ENCODE measurements at places on chromosomes 6 and 20.

- peak; percentile 27 for DNase-seq
These were observed 12.9 kb upstream of the BEND3 start for GRCh38 chr6:107128175-107128574.

DNA sequence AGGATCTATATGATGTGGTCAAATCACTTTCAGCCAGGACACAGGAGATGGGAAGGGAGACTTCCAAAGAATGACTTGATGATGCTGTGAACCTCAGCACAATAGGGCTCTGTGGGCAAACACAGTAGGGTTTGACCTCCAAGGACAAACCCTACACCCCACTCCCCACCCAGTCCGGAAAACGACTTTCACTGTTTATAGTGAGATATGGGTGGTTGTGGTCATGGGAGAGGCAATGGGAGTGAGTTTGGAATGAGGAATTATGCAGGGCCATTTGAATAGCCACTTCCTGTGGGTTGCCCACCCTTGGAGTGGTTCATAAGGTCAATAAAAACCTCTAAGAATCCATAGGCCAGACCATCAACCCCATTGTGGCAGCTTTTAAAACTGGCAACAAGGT is 38.4 kb upstream of the PRND start:
- DNase-seq = no peak

DNA sequence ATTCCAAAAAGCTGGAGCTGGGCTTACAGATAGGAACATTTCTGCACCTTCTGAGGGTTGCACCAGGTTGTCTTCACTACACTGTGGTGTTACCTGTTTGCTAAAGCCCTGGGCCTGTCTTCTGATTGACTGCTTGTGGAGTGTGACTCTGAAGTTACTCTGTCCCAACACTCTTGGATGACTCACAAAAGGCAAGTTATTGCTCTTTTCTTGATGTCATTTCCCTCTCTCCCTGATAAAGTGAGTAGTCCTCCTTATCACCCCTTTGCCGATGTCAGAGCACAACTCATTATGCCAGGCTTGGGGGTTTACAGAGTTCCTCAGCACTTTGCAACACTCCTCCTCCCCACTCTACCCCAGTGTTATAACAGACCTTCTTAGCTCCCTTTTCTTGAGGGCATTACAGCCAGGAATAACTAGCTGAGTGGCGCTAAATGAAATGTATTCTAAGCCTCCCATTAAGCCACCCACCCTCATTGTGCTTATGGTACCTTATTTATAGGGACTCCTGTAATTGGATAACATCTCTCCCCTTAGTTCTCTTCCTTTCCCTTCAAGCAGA is 36.1 kb upstream of the NKX2-4 start:
- DNase-seq = no peak

DNA sequence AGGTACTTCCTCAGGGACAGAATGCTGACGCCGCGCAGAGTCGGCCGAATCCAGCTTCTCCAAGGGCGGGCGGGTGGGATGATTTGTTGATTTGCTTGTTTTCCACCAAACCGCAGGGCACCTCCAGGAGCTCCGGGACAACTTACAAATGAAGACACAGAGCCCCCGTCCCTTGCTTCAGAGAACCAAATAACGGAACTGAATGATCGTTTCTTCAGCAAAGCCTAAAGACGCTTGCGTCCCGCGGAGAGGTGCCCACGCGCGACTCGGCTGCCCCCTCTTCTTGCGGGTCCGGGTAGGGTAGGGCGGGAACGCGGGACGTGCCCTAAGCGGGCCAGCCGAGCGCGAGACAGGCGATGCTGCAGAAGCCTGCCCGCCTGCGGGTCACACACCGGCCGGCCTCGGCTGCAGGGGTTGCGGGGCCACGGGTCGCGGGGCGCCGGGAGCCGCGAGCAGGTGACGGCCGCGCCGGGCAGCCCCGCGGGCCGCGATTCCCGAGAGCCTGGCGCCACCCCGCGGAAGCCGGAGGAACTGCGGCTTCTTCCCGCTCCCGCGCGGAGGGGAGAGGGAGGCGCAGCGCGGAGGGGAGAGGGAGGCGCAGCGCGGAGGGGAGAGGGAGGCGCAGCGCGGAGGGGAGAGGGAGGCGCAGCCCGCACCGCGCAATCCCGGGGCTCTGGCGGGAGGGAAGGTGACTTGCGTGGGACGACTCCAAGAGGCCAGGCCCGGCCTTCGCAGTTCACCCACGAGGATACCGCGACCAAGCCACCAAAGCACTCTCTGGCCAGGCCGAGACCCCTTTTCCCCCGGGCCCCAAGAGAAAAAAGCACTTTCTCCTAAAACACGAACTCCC is 7.7 kb upstream of the FOXF2 start:
- no peak for DNase-seq

- DNase-seq = no peak
These were observed 77.6 kb downstream of the TBC1D7 start for GRCh38 chr6:13250703-13251102.

GRCh38 chr6:25334793-25335192 is 55.6 kb downstream of the CARMIL1 start:
- DNase-seq = no peak
